ENCODE measurements at places on chromosomes 4 and X.

GRCh38 chr4:31995943-31996901, 1276.1 kb downstream of the PCDH7 start:
- DNase-seq, result no peak

DNA sequence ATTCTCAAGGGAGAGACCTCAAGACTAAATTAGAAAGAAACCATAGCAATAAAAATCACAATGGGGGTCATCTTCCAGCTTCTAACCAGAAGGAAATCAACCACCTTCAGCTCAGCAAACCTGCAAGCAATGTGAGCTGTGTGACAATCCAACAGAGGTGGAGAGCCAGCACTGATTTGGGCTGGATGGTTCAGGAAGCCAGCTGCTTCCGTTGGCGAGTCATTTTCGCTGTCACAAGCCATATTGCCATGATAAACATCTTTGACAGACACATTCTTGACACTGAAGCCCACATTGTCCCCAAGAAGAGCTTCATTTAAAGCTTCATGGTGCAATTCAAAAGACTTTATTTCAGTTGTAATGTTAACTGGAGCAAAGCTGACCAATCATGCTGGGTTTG, 22.7 kb downstream of the F8A1 start:
- no peak for DNase-seq

DNA sequence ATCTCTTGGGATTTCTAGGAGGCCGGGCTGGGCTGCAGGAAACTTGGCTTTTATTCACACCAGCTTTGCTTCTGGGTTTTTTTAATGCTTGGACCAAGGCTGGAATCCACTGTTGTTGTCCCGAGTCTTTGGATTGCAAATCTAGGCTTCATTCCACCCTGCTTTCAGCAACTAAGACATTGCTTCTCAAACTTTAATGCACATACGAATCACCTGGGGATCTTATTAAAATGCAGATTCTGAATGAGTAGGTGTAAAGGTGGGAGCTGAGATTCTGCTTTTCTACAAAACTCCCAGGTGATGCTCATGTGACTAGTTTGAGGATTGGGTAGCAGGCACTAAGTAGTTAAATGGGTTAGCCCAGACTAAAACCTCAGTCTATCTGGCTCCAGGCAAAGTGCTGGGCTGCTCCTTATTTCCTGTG, 39.2 kb upstream of the GPC4 start:
- DNase-seq, result no peak

DNA sequence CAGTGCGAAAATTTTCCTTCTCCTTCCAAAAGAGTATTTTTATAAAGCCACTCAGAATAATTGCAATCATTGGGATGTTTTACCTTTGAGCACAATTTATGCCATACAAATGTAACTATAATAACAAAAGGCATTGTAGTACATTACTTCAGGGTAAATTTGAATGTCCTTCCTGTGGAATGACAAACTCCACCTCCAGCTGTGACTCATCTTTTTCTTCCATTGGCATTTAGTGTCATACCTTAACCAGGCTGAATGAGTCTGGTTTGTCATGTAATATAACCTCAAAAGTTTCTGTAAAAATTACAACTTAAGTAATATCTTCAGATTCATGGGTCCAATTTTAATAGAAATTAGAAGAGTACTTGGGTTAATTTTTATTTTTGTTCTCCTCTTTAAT, 93.3 kb downstream of the TMEM47 start:
- DNase-seq, result no peak

- DNase-seq, result no peak
Measured at GRCh38 chrX:48714573-48714972, 18.0 kb downstream of the SUV39H1 start.

- no peak for DNase-seq
Measured at GRCh38 chrX:96764864-96765263, 80.2 kb downstream of the DIAPH2 start.

- DNase-seq, result no peak
Measured at GRCh38 chr4:41991916-41992767, 1.8 kb downstream of the SLC30A9 start.

DNA sequence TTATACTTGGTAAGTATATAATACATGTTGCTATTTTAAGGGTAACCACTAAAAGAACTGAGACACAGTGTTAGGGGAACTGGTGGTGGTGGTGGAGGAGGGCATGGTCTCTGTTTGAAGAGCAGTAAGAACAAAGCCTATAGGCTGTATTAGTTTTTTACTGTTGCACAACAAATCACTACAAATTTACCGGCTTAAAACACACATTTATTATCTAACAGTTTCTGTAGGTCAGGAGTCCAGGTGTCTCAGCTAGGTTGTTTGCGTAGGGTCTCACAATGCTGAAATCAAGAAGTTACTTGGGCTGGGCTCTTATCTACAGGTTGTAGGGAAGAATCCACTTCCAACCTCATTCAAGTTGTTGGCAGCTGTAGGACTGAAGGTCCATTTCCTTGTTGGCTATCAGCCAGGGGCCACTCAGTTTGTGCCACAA, 52.6 kb downstream of the CASK start:
- no peak for DNase-seq

- no peak for DNase-seq
Measured at GRCh38 chr4:147836807-147837206, 104.9 kb downstream of the ARHGAP10 start.

GRCh38 chr4:60962286-60962685, 237.8 kb upstream of the ADGRL3 start:
- no peak for DNase-seq

DNA sequence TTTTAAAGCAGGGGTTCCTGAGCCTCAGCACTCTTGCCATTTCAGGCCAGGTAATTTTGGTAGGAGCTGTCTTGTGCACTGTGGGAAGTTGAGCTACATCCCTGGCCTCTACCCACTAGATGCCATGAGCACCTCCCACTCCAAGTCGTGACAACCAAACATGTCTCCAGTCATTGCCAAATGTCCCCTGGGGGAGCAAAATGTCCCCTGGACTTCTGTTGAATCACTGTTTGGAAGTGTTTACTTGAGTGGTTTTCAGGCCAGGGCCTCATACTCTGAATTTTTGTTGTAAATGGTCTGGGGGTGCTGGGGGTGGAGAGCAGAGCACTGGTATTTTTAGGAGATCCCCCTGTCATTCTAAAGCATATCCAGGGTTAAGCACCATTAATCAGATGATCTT, 3.2 kb downstream of the PDK3 start:
- DNase-seq, result no peak

DNA sequence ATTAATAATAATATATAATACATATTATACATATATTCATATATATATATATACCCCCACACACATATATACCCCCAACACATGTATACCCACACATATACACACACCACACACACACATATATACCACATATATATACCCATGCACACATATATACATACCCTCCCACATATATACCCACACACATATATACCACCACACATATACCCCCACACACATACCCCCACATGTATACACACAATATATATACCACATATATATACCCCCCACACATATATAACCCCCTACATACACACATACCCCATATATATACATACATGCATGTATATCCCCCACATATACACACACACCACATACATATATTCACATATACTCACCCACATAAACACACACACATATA, 52.0 kb downstream of the NSG1 start:
- DNase-seq, result no peak

GRCh38 chrX:155056471-155056870, 14.5 kb downstream of the CMC4 start:
- DNase-seq, result no peak

GRCh38 chrX:153966841-153967535, 4.6 kb downstream of the HCFC1 start:
- DNase-seq, result no peak

- DNase-seq, result no peak
Measured at GRCh38 chr4:87651941-87652340, 1.9 kb downstream of the DMP1 start.

DNA sequence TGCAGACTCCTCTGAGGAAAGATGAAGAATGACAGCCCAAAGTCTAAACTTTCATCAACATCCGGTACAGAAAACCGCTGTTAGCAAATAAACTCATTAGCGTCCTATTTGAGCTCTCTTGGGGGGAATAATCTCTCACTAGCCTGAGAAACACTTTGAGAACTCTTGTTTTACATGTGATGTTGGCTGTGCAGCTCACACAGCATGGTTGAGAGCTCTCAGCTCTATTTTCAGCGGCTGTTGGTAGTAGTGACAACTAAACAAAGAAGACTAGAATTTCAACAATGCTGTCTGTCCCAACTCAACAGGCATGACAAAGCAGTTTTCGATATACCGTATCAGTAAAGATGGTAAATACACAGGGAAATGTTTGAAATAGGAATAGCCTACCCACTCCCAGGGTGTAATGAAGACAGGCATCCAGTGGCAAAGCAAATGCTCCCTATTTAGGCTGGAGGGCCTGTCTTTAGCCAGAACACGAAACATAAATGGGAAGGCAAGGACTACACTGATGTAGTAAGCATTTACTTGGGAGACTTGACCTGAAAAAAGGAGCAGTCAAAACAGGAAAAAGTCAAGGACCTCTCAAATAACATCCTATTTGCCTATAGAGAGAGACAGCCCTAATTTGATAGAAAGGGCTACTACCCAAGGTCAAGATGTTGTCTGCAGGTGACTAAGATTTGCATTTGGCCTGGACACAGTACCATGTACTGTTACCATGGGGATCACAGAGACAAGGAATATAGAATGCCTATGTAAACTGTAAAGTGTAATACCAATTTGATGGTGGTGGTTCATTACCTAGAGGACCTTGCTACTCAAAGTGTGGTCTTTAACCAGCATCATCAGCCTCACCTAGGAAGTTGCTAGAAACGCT, 60.4 kb downstream of the PPEF2 start:
- no peak for DNase-seq

DNA sequence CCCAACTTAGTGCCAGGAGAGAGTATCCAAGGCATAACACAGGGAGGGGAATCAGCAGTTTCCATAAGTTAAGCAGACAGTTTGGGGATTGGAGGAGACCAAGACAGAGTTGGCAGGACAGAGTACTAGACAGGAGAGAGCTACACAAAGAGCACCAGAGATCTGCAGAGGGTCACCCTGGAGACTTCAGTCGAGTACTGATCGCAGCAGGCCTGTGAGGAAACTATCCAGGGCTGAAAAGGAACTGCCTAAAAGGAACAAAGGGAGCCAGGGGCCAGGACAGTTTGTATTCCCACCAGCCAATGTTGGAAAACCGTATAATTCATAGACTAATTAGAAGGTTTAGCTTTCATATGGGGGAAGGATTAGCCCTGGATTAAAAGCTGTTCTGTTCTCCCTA, 80.6 kb upstream of the ENPP6 start:
- no peak for DNase-seq

DNA sequence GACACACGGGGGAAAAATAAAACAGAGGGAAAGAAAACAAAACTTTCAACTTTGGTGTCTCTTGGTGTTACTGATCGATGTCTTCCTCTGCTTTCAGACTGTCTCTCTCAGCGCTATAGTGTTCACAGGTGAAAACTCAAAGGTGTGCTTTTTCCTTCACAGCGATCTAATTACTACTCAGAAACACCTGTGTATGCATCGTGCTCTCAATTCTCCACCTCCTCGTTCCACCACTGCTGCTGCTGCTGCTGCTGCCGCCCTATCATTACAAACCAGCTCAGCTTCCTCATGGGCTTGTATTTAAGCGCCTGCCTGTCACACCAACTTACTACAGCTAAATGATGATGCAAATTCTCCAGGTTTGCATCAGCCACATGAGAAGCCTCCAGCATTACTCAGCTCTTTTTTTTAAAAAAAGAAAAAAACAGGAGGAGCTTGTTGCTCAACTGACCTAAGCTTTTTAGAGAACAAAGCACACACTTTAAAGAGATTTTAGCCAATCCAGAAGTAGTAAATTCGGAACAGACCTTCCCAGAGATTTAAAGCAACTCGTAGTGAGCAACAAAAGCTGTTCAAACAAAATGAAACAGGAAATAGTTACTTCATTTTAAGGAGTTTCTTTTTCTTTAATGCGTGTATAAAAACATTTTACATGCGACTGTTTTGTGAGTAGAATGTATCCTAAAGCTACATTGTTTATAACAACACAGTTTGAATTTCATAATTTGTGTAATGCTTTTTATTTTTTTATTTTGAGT, at the start of gene SLC7A11:
Gene SLC7A11, minus strand, starts transcription at position 274 of the 758 bp plus-strand sequence. CDS start 280 bp downstream, outside the sequence.
- DNase-seq, result no peak

DNA sequence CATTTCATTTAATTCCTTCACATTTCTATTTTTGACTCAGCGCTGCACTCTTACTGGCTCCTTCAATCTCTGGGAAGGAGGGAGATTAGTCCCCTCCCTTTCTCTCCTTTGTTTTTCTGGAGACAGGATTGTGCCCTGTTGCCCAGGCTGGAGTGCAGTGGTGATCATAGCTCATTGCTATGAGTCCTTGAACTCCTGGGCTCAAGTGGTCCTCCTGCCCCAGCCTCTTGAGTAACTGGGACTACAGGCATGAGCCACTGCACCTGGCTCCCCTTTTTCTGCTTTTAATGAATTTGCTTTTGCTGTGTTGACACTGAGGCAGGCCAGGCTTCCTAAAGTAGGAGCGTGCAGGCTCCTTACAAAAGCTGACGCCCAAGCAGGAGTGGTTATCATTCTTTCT, 10.5 kb downstream of the TBC1D14 start:
- DNase-seq, result no peak

- no peak for DNase-seq
Measured at GRCh38 chrX:252957-253291, 28.3 kb upstream of the PLCXD1 start.

DNA sequence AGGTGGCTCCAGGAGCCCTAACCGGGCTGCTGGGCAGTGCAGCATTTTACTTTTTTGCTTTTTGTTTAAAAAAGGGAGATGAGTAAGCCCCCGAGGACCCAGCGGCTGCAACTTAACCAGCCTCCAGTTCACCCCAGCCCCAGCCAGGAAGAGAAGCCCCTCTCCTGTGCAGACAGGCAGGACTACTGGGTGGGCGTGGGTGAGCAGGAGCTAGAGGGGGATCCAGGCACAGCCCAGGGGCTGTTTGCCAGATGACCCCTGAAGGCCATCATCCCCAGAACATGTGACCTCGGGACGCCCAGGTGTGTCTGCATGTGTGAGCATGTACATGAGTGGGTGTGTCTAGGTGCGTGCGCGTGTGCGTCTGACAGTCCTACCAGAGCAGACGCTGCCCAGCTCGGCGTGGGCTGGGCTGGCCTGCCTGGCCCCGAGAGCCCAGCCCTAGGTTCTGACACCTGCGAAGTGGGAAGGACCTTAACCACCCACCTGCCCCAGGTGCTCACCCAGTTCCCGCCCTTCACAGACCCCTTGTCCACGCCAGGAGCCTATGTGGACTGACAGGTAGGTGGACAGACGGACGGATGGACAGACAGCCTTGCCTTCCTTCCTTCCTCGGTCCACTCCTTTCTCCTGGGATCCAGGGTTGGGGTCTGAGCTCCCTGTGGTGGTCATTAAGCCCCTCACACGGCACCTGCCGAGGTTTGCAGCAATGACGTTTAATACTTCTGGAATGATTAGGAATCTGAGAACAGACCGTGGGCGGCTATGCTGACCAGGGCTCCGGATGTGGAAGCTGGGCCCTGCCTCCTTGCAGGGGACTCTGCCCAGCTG, 7.8 kb upstream of the HAUS3 start:
- no peak for DNase-seq

DNA sequence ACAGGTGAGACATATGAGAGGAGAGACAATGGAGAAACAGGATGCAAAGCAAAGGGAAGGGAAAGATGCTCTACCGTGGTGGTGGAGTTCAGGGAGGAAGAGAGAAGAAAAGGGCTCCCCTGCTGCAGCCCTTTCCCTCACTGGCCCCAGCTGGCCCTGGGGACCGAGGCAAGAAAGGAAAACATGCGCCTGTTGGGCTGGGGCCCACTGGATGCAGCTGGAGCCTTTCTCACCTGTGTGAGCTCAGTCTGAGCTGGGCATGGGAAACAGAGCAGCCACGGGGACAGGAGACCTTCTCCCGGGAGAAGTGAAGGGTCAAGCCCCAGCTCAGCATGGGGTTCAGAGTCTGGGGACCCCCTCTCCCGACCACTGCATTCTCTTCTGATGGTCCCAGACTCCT, 11.9 kb downstream of the NXF3 start:
- no peak for DNase-seq

GRCh38 chr4:186593587-186593973, 38.2 kb upstream of the MTNR1A start:
- no peak for DNase-seq
